ENCODE measurements at places on chromosomes 6 and 20.

DNA sequence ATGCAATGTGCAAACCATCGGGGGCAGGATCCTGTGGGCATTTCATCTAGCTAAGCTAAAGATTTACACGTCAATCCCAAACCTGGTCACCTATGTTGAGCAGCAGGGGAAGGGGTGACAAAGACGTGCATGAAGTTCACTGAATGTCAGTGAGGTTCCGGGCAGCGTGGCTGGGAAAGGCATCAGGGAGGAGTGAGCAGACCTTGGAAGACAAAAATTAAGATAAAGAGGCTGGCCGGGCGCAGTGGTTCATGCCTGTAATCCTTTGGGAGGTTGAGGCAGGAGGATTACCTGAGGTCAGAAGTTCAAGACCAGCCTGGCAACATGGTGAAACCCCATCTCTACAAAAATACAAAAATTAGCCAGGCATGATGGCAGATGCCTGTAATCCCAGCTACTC is 126.1 kb downstream of the PREX1 start:
- DNase-seq: no peak

GRCh38 chr6:109503327-109504224 is 20.6 kb upstream of the ZBTB24 start:
- no peak for DNase-seq

GRCh38 chr6:170222498-170223471 is 68.1 kb downstream of the DLL1 start:
- no peak for DNase-seq

- DNase-seq: no peak
Measured at GRCh38 chr6:28632326-28632851, 106.7 kb downstream of the GPX5 start.

- DNase-seq: peak; percentile 90
Measured at GRCh38 chr6:116268589-116269293, 11.0 kb downstream of the TSPYL1 start.

GRCh38 chr20:16801919-16802651 is 53.9 kb downstream of the OTOR start:
- DNase-seq: peak; percentile 46

- no peak for DNase-seq
Measured at GRCh38 chr6:22306741-22307466, 10.1 kb upstream of the PRL start.

- no peak for DNase-seq
Measured at GRCh38 chr20:10550204-10551118, 115.4 kb downstream of the SLX4IP start.

- peak; percentile 3 for DNase-seq
Measured at GRCh38 chr6:13098793-13099570, 229.4 kb downstream of the TBC1D7 start.

Measured in fibroblast of skin of scalp (primary cell).